ENCODE measurements at places on chromosomes 13 and 19. TPM values are rescaled to one million over a fixed set of nuclear protein-coding genes. Genes with fewer than 3 reads are reported as not detected.

The CFAP97D2 gene
- not detected for total RNA-seq

The KIR2DL1 gene
- not detected for total RNA-seq

DNA sequence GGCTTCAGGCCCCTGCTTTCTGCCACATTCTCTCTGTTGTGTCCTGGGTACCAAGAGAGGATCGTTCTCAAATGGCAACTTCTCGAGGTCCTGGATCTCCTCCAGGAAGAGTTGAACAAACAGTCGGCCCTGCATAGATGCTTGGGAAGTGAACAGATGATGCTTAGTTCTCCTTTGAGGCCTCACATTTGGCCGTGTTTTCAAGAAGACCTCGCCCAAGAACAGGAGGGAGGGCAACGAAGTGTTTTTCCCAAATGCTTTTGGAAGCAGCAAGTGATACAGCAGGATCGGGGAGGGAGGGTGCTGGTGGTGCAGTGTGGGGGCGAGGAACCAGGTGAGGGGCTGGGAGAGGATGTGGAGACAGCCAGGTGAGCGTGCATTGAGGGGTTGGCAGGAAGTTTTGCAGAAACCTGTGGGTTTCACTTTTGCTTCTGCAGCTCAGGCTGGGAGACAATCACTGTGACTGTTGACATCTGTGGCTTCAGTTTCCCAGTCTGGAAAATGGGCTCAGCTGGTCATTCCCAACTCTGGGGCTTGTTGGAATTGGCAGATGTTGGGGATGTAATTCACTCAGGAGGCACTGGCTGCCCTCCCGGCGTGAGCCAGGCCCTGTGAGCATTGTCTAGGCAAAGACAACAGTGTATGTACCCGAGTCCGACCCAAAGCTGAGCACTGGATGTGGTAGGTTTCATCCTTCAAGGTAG is 21.6 kb downstream of the MAST3 start:
- no peak for DNase-seq

The PLVAP gene
- total RNA-seq, result not detected

The FPR2 gene
- not detected for total RNA-seq

DNA sequence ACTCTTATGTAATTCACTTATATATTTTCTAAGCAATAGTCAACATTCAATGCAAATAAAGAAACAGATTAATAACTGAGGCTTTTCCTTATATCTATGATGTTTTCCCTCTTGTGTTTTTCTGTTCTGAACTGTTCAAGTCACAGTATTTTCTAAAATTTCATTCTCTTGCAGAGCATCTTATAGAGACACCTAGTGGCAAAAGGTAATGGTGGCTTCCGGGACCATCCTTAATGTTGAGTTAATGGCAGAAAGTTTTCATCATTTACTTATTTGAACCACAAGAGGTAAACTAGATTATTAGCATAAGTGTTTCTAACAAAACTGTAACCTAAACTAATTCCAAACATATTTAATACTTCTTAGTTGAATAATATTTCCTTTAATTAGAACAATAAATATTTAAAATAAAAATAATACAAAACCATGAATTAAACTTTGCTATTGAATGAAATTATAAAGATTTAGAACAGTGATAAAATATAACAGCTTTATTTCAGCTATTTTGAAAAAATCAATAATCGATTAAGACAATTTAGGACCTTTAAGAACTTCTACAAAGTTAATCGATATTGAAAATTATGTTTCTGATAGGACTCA is 1.7 kb upstream of the SLITRK5 start:
- no peak for DNase-seq

The KLK14 gene
- not detected for total RNA-seq

- no peak for DNase-seq
Measured at GRCh38 chr13:26951581-26952177, 191.1 kb upstream of the GPR12 start.

The MIER2 gene
- total RNA-seq, result 8.8 TPM

DNA sequence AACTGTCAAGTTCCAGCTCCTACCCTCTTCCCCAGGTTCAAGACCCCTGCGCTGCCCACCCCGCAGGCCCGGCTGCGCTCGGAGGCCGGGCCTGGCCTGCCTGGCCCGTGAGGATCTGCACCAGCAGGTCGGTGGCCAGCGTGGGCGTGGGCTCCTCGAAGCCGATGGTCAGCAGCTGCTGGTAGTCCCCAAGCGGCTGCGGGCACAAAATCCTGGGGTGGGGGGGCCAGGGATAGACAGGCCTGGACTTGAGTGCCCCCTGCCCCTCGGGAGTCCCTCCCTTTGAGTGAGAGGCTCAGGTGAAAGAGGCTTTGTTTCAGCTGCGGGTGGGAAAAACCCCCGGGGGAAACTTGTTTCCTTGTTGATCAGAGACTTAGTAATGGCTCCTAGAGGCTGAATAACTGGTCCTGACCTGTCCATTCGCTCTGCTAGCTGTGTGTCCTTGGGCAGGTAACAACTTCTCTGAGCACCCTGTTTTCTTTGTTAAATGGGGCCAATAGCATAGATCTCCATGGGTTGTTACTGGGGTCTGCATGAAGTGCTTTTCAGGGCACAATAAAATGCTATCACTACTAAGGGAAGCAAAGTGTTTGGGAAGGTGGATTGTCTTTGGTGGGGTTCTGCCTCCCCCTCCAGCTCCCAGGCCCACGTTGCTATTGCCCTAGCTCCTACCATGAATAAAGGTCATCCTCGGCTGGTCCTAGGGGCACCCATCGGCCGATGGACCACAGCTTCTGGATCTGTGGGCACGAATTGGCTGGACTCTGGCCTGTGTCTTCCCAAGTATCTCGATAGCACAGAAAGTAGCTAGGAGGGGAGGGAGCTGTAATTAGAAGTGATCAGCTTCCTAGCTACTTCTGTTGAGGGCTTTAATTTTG is 3.5 kb downstream of the C19orf67 start:
- DNase-seq, result no peak

Data from Daoy (cell line).